ENCODE measurements at places on chromosomes 16 and 17.

DNA sequence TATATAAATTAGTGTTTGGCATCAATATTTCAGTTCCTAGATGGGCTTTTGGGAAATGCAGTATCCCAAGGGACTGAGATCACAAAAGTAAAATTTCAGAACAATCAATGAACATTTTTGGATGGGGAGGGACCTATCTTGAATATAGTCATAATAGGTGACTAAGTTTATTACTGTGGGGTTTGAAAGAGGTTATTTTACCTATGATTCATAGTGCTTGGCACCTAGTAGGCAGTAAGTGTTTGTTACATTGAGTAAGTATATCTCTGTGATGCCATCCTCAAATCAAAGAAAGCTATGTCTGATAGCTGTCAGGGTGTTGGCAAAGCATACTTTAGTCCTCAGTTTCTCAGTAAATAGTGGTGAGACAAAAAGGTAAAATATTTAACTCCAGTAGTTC is 36.9 kb downstream of the ZNF207 start:
- DNase-seq = no peak

GRCh38 chr17:48549914-48550501 is 5.1 kb upstream of the HOXB2 start:
- DNase-seq = peak; percentile 61

- peak; percentile 38 for DNase-seq
These were observed 185.0 kb downstream of the TANC2 start for GRCh38 chr17:63150994-63151464.

GRCh38 chr16:80058214-80058613 is 457.7 kb upstream of the MAF start:
- peak; percentile 17 for DNase-seq

GRCh38 chr17:1764284-1764683 is 2.4 kb downstream of the SERPINF1 start:
- peak; percentile 85 for DNase-seq

DNA sequence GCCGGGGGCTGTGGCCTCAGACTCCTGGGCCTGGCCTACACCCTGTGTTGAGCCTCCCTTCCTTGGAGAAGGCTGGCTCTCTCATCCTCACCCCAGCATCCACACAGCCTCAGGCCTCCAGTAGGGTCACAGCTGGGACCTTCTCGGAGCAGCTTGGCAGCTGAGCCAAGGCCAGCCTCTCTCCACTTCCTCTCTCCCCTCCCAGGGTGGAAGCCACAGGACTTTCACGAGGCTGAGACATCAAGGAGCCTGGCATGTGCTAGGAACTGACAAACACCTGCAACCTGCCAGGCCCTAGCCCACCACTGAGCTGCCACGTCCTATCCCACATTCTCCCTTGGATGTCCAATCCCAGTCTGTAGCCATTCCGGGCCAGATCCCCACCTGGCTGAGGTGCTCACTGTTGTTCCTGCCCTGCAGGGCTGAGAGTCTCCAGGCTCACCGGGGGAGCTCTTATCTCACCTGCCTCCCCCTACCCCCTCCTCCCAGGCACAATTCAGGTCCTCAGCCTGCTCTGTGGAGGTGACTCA is 3.1 kb downstream of the MMP15 start:
- DNase-seq = no peak

DNA sequence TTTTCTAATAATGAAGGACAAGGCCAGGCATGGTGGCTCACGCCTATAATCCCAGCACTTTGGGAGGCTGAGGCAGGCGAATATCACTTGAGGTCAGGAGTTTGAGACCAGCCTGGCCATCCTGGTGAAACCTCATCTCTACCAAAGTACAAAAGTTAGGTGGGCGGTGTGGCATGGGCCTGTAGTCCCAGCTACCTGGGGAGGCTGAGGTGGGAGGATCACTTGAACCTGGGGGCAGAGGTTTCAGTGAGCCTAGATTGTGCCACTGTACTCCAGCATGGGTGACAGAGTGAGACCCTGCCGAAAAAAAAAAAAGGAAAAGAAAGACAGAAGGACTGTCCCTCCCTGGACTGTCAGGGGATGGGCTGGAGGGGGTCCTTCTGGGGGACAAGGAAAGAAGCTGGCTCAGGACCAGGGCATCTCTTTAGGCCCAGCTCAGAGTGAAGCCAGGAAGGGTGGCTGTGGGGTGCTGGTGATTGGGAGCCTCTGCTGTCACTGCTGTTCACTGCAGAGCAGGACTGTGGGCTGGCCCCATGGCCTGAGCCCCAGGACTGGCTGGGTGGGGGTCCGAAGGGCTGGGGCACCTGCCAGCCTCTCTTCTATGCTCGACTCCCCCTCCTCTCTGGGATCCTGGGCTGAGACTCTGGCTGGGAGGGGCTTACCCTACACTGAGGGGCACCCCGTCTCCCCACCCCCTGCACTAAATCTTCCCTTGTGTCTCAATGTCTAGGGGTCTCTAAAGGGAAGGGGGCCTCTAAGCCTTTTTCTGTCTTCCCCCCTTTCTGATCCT is 909 bp upstream of the ARHGAP23 start:
- no peak for DNase-seq

GRCh38 chr17:77684803-77685798 is 273.4 kb upstream of the TNRC6C start:
- DNase-seq = no peak

DNA sequence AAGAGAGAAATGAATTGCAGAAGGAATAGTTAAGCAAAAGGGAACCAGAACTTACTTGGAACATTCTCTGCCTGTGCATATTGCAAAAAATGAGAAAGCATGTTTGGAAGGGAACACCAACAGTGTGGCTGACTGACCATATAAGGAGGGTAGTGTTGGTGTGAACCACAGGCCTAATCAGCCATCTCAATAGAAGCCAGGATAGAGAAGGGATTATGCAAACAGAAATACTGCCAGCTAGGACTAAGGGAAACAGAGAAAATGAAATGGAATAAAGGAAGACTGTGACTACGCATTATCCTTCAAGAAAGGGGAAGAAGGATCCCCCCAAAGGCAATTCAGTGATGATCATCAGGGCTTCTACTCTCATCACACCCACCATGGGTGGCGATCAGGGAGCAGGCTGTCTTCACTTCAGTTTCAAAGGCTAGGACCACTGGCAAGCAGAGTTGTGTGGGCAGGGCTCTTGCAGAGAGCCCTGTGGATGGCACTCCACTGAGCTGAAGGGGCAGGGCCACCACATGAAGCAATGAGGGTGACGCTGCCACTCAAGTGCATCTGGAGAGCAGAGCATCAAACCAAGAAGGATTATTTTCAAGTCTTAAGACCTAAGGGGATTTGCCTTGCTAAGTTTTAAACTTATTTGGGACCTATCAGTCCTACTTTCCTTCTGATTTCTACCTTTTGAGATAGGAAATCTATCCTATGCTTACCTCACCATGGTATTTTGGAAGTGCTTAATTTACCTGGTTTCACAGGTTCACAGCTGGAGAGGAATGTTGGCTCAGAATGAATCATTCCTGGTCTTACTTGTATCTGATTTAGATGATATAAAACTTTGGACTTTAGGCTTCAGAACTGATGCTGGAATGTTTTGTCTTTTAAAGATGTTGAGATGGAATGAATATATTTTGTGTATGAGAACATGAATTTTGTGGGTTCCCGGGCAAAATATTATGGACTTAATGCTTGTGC is 140.5 kb downstream of the SSH2 start:
- DNase-seq = no peak

GRCh38 chr17:67279115-67279514 is 34.1 kb upstream of the HELZ start:
- no peak for DNase-seq

GRCh38 chr17:67439269-67439668 is 62.2 kb downstream of the PITPNC1 start:
- DNase-seq = no peak

DNA sequence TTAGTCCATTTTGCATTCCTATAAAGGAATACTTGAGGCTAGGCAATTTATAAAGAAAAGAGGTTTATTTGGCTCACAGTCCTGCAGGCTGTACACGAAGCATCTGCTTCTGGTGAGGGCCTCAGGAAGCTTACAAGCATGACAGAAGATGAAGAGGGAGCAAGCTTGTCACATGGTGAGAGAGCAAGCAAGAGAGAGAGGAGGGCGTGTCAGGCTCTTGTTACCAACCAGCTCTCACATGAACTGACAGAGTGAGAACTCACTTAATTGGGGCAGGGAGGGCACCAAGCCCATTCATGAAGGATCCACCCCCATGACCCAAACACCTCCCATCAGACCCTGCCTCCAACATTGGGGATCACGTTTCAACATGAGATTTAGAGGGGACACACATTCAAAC is 1.6 kb downstream of the CHCT1 start:
- DNase-seq = no peak

DNA sequence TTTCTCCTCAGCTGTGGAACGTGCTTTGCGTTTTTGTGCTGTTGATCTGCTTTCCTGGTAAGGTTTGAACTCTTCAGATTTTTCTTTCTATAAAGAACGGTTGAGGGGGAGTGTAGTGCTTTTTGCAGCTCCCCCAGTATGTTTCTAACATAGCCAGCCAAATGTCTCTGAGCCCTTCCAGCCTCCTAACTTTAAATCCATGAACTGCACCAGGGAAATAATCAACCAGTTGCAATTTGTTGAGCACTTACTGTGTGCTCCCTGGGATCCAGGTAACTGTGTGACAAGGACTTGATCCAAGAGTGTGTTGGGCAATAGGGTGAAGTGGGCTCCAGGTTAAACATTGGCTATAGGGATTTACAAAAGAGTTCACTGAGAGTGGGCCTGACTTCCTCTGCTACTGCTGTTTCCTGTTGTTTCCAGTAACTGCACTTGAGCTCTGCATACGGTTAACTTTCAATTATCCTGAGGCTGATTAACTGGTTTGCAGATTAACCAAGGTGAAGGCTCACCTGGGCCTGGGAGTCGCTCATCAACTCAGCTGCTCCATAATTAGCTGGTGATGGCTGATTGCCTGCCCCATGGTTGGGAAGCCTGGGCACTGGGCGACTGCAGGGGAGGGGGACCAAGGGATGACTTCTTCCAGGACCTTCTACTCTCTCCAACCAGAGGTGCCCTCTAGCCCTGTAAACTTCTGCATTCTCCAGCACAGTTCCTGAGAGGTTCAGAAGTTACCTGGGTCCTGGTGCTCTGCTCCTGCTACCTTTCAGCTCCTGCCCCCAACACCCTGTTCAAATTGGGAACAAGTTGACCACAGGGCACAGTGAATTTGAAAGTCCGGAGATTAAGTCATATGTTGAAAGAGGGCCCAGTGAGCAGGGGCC is 19.5 kb downstream of the HLF start:
- DNase-seq = no peak

DNA sequence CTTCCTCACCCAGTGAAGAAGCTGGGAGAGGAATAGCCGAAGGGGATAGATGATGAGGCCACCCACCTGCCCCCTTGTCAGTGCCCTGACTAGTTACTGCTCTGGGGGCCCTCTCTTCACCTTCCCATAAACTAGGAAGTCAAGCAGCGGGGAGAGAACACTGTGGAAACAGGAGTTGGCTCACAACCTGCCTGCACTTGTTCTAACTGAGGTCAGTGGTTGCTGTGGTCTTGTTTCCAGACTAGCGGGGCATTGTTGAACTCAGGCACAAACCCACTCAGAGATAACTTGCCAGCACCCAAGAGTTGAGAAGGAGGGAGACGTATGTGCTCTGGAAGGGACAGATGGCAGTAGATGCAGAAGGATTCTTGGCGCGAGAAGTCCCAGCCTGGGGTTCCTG is 48.6 kb upstream of the DDX52 start:
- no peak for DNase-seq

- DNase-seq = no peak
These were observed 29.1 kb downstream of the CDH13 start for GRCh38 chr16:82655720-82656490.

GRCh38 chr17:78735832-78736525 is 46.1 kb downstream of the CYTH1 start:
- DNase-seq = peak; percentile 46

DNA sequence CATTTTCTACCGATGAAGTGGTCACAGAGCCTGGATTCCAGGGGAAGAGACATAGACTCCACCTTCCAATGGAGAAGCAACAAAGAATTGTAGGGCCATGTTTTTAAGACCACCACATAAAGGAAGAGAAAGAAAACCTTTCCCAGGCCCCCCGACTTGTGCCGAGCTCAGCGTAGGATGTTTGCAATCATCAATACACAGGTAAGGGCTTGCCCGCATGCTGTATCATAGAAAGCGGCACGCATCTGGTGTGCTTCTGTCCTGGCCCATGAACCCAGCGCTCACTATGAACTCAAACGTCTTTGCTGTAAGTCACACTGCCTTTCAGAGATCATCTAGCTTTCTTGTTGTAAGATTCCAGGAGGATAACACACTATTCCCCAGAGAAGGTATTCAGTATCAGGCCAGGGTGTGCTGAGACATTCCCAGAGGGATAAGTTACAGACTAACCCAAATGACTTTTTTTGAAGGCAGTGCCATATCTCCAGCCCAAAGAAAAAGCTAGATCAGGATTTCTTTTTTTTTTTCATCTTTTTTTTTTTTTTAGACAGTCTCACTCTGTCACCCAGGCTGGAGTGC is 79.5 kb upstream of the RPL38 start:
- DNase-seq = no peak

- DNase-seq = no peak
These were observed 28.3 kb downstream of the TMEM100 start for GRCh38 chr17:55694286-55694910.

DNA sequence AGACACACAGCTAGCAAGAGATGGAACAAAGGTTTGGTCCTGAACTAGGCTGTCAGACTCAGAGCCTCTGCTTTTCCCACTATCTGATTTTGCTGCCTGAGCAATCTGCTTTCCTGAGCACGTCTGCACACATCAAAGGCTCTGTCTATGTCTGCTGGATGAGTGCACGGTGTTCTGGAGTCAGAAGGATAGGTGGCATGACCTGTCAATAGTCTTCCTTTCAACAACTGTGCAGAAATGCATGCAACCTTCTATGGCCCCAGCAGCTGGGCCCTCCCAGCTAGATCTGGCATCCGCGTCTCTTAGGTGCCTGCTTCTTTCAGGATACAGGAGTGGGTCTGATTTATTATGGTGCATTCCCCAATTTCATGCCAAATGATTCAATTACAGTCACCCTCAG is 138.3 kb downstream of the UTP18 start:
- no peak for DNase-seq

DNA sequence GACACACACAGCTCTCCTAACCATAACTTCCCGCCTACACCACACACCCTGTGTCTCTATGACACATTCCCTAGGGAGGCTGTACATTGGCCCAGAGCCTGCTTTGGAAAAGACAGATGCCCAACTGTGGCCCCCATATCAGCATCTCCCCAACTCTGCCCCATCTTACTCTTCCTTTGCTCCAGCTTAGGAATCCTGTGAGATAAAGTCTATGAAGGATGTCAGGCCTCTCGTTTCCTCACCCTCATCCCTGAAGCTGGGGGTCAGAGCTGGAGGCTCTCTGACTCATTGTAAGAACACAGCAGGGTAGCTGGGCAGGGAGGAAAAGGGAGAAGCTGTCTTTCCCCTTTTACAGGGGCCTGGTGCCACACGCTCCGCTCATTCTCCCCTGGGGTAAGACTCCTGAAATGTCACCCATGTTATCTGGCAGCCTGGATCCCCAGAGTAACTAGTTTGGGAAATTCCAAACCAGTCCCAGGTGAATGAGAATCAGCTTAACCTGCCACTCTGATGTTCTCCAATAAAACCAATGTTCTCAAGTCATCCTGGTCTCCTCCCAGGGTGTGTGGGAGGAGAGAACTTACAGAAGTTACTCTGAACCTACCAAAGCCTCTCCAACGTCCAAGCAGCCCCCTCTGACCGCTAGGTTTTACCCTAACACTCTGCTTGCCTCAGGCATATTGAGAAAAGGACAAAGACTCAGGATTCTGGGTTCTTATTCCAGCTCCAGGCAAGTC is 2.8 kb downstream of the RAPGEFL1 start:
- peak; percentile 60 for DNase-seq
